Endodermal cell (in vitro differentiated cells): ENCODE measurements at places on chromosomes 7 and 10. TPM values are rescaled to one million over a fixed set of nuclear protein-coding genes. Genes with fewer than 3 reads are reported as not detected.

GRCh38 chr10:33858326-33858725, 523.9 kb upstream of the NRP1 start:
- no peak overlapping the region for H3K4me3 ChIP-seq
- no peaks in the 10 kb centered on the region for H3K4me1 ChIP-seq
- H3K36me3 ChIP-seq: no peaks in the 10 kb centered on the region
- H3K27me3 ChIP-seq: no peaks in the 10 kb centered on the region
- no peak overlapping the region for H3K27ac ChIP-seq

DNA sequence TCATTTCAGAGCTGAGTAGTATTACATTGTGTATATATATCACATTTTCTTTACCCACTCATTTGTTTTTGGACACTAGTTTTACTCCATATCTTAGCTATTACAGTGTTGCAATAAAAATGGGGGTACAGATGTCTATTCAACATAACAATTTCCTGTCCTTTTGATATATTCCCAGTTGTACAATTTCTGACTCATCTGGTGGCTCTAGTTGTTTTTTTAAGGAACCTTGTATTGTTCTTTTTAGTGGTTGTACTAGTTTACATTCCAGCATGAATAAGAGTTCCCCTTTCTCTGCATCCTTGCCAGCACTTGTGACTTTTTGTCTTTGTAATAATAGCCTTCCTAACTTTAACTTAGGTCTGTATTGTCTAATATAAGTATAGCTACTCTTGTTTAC, 739.9 kb downstream of the XPNPEP1 start:
- H3K27me3 ChIP-seq: no peaks in the 10 kb centered on the region
- H3K4me3 ChIP-seq: no peak overlapping the region
- no peak for DNase-seq

DNA sequence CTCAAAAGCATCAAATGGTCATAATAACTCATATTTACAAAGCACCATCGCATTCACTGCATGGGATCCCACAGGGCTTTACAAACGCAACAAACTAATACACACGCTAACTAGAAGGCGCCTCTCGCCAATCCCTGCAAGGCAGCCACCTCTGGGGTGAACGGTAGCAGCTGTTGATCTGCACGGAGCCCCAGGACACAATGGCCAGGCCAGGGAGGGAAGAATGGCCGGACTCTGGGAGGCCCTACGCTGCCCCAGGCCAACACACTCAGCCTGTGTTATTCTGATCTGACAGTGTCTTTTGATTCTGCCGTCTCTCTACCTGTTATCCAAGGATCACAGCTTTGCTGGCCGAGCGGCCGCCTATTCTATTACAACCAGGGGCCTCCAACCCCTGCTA, 41.8 kb downstream of the HABP2 start:
- no peaks in the 10 kb centered on the region for H3K36me3 ChIP-seq
- H3K27me3 ChIP-seq: peaks cover 24% of the 10 kb centered on the region
- H3K27ac ChIP-seq: peak overlapping the region; percentile 68
- no peak overlapping the region for H3K4me3 ChIP-seq
- H3K4me1 ChIP-seq: peaks cover 5% of the 10 kb centered on the region

- no peak overlapping the region for H3K4me3 ChIP-seq
- no peaks in the 10 kb centered on the region for H3K27me3 ChIP-seq
- H3K36me3 ChIP-seq: no peaks in the 10 kb centered on the region
- peaks cover 5% of the 10 kb centered on the region for H3K4me1 ChIP-seq
- H3K27ac ChIP-seq: no peak overlapping the region
- peak; percentile 61 for DNase-seq
These were observed 101.1 kb downstream of the TNS3 start for GRCh38 chr7:47480576-47481538.

- peak overlapping the region; percentile 56 for H3K4me3 ChIP-seq
- peaks cover 11% of the 10 kb centered on the region for H3K4me1 ChIP-seq
- H3K36me3 ChIP-seq: peaks cover 59% of the 10 kb centered on the region
- no peak for DNase-seq
- H3K27ac ChIP-seq: no peak overlapping the region
These were observed 30.3 kb downstream of the C1GALT1 start for GRCh38 chr7:7212612-7213011.

GRCh38 chr10:63209705-63210104, 76.6 kb downstream of the NRBF2 start:
- DNase-seq: no peak
- H3K4me3 ChIP-seq: no peak overlapping the region
- peaks cover 94% of the 10 kb centered on the region for H3K36me3 ChIP-seq
- no peak overlapping the region for H3K27ac ChIP-seq

- peaks cover 7% of the 10 kb centered on the region for H3K4me1 ChIP-seq
- no peak for DNase-seq
- no peak overlapping the region for H3K4me3 ChIP-seq
- H3K27ac ChIP-seq: no peak overlapping the region
- H3K27me3 ChIP-seq: no peaks in the 10 kb centered on the region
These were observed 49.7 kb downstream of the SEMA3A start for GRCh38 chr7:84144935-84145334.

- no peak overlapping the region for H3K27ac ChIP-seq
- no peak for DNase-seq
- H3K4me3 ChIP-seq: no peak overlapping the region
These were observed 81.1 kb downstream of the PALS2 start for GRCh38 chr7:24654305-24654704.

DNA sequence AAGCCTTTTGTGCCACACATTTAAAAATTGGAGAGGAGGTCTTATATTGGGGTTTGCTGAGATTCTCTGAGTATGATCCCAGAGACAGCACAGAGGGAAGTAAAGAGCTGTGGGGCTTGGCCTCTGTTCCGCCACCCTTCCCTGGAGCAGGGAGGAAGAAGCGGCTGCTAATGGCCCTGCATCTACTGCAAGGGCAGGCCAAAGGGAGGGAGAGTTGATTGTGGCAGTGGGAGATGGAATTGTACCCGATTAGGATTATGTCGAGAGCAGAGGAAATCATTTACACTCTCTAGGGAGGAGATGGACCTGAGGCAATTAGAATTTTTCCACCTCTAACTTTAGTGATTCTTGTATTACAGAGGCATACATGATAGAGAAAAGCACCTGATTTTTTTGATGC, 28.8 kb downstream of the CYP17A1 start:
- no peak overlapping the region for H3K4me3 ChIP-seq
- H3K27ac ChIP-seq: peak overlapping the region; percentile 44
- no peaks in the 10 kb centered on the region for H3K27me3 ChIP-seq
- no peaks in the 10 kb centered on the region for H3K4me1 ChIP-seq

- H3K4me1 ChIP-seq: no peaks in the 10 kb centered on the region
- peak; percentile 58 for DNase-seq
- H3K27me3 ChIP-seq: no peaks in the 10 kb centered on the region
- no peaks in the 10 kb centered on the region for H3K36me3 ChIP-seq
These were observed 309.2 kb downstream of the GFRA1 start for GRCh38 chr10:115963848-115964247.

- no peaks in the 10 kb centered on the region for H3K36me3 ChIP-seq
- DNase-seq: no peak
- no peaks in the 10 kb centered on the region for H3K4me1 ChIP-seq
- H3K27ac ChIP-seq: no peak overlapping the region
These were observed 80.3 kb downstream of the WDR11 start for GRCh38 chr10:120931423-120931822.

DNA sequence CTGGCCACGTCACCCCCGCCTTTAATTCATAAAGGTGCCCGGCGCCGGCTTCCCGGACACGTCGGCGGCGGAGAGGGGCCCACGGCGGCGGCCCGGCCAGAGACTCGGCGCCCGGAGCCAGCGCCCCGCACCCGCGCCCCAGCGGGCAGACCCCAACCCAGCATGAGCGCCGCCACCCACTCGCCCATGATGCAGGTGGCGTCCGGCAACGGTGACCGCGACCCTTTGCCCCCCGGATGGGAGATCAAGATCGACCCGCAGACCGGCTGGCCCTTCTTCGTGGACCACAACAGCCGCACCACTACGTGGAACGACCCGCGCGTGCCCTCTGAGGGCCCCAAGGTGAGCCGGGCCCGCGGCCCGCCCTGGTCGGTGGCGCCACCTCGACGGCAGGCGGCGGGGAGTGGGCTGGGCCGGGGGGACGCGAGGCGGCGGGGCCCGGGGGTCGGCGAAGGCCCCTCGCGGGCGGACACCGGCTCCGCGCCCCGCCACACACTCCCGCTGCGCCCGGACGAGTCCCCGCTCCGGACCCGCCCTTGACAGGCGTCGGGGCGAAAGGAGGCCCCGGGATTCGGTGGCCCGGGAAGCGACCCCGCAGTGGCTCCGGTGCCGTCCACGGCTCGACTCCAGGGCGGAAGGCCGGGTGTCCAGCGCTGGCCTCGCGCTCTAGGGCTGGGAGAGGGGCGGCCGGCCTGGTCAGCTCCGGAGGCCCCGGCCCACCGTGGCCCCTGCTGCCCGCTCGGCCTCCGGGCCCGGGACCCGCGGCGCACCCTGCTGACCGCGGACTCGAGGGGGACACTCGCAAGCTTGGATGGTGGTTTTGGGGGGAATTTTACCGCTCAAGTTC, 557 bp downstream of the BAG3 start:
- H3K36me3 ChIP-seq: peaks cover 9% of the 10 kb centered on the region
- H3K27me3 ChIP-seq: peaks cover 5% of the 10 kb centered on the region
- H3K4me3 ChIP-seq: peak overlapping the region; percentile 94
- peak; percentile 73 for DNase-seq
- H3K4me1 ChIP-seq: peaks cover 25% of the 10 kb centered on the region
- peak overlapping the region; percentile 79 for H3K27ac ChIP-seq

DNA sequence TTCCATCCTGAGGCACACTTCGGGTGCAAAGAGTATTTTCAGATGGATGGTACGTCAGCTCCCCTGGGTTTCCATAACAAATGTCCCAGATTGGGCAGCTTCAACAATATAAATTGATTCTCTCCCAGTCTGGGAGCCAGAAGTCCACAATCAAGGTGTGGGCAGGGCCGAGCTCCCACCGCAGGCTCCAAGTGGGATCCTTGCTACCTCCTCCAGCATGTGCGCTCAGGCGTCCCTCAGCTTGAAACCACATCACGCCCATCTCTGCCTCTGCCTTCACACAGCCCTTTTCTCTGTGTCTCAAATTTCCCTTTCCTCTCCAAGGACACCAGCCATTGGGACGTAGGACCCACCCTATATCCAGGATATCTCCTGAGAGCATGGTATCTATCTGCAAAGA, 153.5 kb downstream of the DIP2C start:
- H3K4me3 ChIP-seq: no peak overlapping the region
- H3K36me3 ChIP-seq: no peaks in the 10 kb centered on the region
- no peaks in the 10 kb centered on the region for H3K27me3 ChIP-seq
- H3K27ac ChIP-seq: no peak overlapping the region

DNA sequence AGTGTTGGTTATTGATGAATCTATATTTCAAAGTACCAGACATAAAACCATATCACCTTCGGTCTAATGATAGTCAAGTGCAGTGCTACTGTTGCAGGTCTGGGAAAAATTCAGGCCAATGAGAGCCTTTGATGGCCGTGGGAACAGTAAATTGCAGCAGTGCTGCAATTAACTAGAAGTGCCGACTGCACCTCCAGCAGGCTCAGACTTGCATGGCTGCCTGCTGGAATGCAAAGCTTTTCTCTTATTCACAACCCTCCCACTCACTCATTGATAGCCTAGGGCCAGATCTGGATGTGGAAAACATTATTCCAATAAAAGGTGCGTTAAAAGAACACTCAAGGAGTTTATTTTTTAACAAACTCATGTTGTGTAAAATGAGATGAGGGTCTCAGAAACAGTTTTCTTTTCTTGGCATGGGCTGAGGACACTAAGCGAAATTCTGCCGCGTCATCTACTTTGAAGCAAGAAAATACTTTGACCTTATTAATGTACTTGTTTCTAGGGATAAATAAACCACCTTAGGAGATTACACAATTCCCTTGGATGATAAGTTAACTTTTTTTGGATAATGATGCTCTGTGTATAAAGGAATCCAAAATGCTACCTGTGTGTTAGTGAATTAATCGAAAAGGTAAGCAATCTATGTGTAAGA, 17.1 kb downstream of the PLXDC2 start:
- H3K36me3 ChIP-seq: no peaks in the 10 kb centered on the region
- H3K4me3 ChIP-seq: no peak overlapping the region
- H3K27me3 ChIP-seq: no peaks in the 10 kb centered on the region
- H3K27ac ChIP-seq: no peak overlapping the region
- H3K4me1 ChIP-seq: peaks cover 9% of the 10 kb centered on the region
- DNase-seq: no peak

GRCh38 chr7:123201901-123202300, 2.1 kb upstream of the SLC13A1 start:
- H3K4me3 ChIP-seq: no peak overlapping the region
- no peaks in the 10 kb centered on the region for H3K36me3 ChIP-seq
- H3K4me1 ChIP-seq: no peaks in the 10 kb centered on the region
- no peaks in the 10 kb centered on the region for H3K27me3 ChIP-seq

- DNase-seq: no peak
- no peak overlapping the region for H3K27ac ChIP-seq
- H3K4me1 ChIP-seq: no peaks in the 10 kb centered on the region
- no peaks in the 10 kb centered on the region for H3K27me3 ChIP-seq
These were observed 953.0 kb downstream of the GRID1 start for GRCh38 chr10:85413570-85413969.

DNA sequence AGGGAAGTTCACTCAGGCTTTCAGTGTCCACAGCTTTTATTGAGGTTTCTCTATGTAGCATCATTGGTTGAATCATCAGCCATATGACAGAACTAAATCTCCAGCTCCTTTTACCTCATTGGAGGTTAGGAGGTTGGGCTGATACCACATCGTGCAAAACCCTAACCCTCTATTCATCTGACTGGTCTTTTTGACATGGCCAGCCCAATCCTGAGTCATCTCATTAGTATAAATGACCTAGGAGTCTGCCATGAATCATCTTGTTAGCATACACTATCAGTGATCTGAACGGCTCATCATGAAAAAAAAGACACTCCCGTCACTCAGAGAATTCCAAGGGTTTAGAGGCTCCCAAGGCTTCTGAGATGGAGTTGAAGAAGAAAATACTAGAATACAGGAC, 669.8 kb upstream of the POT1 start:
- H3K4me1 ChIP-seq: no peaks in the 10 kb centered on the region
- H3K36me3 ChIP-seq: no peaks in the 10 kb centered on the region
- DNase-seq: no peak
- H3K27me3 ChIP-seq: no peaks in the 10 kb centered on the region
- no peak overlapping the region for H3K4me3 ChIP-seq
- H3K27ac ChIP-seq: no peak overlapping the region

DNA sequence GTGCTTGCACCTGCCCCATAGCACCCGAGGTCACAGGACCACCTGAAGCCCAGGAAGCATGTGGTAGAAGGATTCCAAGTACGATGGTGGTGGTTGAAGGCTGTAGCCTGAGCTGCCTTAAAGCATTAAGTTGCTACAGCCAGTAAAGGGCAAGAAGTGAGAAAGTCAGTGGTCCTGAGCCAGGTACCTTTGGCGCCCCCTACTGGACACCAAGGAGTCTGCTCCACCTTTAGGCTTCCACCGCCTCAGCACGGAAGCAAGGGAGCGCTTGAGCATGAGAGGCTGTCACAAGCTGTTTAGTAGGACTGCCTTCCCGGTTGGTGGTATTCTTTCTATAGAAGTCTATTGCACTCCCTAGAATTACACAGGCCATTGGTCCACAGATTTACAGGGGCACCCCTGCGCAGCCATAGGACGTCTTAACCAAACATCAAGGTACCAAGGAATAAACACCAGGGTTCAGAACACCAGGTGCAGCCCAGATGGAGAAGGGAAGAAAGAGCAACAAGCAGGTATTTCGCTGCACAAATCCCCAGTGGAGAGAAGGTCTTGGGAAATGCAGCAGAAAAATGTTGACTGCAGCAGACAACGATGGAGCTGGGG, 2.2 kb downstream of the CRTAC1 start:
- H3K4me1 ChIP-seq: peaks cover 5% of the 10 kb centered on the region
- H3K27ac ChIP-seq: no peak overlapping the region
- H3K27me3 ChIP-seq: peaks cover 65% of the 10 kb centered on the region

Gene FAS
- 0.54 and 0.95 TPM in 2 replicates for total RNA-seq

Gene OPN1SW
- total RNA-seq: not detected in 2 replicates

Gene PRLHR
- total RNA-seq: not detected in 2 replicates

Gene LEP
- not detected in 2 replicates for total RNA-seq

Gene CALHM3
- total RNA-seq: 0.21 TPM in 1 of 3 replicates, not detected in the others

Gene RBP3
- not detected in 3 replicates for total RNA-seq

Gene CASP7
- 14.6 to 15.6 TPM (median 14.8 TPM) in 3 replicates for total RNA-seq
